Progenitor cell of endocrine pancreas (in vitro differentiated cells): ENCODE measurements at places on chromosomes 2 and 18.

DNA sequence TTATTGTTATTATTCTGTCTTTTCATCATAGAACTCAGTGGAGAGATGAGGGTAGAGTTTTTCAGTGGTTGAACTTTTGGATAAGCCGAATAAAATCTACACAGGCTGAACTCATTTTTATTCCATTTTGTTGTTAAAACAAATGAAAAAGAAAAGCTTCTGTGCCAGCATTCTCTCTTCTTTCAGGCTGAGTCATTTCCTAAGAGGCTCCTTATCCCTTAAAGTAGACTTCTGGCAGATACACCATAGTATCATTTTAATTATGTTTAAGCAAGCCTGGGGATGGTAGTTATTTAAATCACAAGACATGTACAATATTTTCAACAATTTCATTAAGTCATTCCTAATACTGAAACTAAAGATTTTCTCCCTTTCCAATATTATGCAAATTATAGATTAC, 1364.0 kb upstream of the NRXN1 start:
- no peak for DNase-seq

DNA sequence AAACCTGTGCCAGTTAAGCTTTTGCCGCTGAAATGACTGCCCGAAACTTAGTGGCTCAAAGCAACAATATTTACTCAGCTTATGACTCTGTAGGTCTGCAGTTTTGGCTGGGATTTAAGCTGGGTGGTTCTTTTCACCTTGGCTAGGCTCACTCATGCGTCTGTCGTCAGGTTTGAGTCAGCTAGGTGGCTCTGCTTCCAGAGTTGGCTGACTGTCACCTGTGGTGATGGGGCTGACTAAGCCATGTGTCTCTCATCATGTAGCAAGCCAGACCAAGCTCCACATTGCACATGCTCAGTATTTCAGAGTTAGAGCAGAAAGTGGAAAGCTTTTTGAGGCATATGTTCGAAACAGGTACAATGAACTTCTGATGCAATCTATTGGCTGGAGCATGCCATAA, 354.8 kb downstream of the MEIS1 start:
- DNase-seq: no peak

- no peak for DNase-seq
These were observed 3.5 kb upstream of the TUBB6 start for GRCh38 chr18:12304351-12305210.

GRCh38 chr2:169165791-169166190, 96.4 kb downstream of the DHRS9 start:
- no peak for DNase-seq

DNA sequence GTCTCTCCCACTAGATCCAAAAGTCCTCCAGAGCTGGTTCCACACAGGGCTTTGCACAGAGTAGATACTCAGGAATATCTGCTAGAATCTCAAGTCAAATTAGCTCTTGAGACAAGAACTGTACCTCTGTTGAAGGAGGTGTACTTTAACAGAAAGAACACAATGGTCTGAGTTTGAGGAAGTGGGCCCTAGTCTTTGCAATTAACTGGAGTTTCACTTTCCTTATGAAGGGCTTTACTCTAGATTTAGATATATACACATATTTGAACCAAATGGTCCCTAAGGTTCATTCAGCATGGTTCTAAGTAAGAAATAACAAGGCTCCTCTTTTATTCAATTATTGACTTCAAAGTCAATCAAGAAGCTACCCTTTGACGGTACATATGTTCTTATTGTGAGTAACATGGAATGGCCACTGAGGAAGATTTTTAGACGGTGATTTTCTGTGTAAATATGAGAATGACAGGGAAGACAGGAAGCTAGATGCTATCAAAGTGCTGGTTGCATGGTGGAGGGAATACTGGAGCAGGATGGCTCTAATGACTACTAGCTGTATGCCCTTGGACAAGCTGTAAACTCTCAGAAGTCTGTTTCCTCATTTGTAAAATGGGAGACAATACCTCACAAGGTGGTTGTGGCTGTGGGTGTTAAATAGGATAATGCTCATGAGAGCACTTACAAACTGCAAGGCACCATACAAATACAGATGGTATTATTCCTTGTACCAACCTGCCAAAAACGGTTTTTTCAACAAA, 73.5 kb upstream of the SERTAD2 start:
- DNase-seq: no peak

- DNase-seq: no peak
These were observed 43.9 kb upstream of the STPG4 start for GRCh38 chr2:47198985-47199451.

- no peak for DNase-seq
These were observed 147.8 kb upstream of the FHL2 start for GRCh38 chr2:105546628-105546974.

GRCh38 chr2:109337221-109337620, 208.2 kb downstream of the SH3RF3 start:
- DNase-seq: no peak

- DNase-seq: no peak
These were observed 913 bp upstream of the WNT10A start for GRCh38 chr2:218879776-218880101.

- DNase-seq: no peak
These were observed 269.3 kb upstream of the SIX2 start for GRCh38 chr2:45278365-45279078.

DNA sequence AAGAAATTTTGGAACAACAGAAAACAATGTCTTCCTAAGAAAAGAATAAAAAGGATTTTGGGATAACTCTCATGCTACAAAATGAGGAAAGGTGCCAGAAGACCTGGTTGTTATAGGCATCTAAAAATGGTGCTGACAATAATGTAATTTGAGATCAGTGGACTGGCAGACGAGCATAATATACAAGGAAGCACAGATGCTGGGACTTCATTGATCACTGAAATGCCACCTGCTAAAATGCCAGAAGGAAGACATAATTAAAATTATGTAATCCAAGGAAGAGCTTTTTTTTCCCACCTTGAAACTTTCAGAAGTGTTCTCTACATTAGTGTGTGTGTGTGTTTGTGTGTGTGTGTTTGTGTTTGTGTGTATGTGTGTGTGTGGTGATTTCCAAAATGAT, 535.9 kb downstream of the XIRP2 start:
- no peak for DNase-seq

GRCh38 chr2:159101755-159102489, 133.5 kb downstream of the TANC1 start:
- no peak for DNase-seq
